ENCODE measurements at places on chromosomes 5 and 9.

GRCh38 chr5:74391410-74391809 is 249.1 kb downstream of the ENC1 start:
- DNase-seq, result no peak

DNA sequence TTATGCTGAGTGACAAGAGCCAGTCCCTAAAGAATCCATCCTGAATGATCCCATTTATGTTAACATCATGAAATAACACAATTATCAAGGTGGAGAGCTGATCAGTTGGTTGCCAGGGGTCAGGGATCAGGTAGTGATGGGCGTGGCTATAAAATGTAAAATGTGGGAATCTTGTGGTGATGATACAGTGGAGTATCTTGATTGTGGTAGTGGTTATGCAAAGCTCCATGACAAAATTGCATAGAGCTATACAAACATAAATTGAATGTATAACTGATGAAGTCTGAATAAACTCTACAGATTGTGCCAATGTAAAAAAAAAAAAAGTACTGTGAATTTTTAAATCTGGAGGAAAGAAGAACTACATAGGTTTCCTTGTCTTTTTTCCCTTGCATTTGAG is 104.6 kb upstream of the SPATA31C2 start:
- no peak for DNase-seq

DNA sequence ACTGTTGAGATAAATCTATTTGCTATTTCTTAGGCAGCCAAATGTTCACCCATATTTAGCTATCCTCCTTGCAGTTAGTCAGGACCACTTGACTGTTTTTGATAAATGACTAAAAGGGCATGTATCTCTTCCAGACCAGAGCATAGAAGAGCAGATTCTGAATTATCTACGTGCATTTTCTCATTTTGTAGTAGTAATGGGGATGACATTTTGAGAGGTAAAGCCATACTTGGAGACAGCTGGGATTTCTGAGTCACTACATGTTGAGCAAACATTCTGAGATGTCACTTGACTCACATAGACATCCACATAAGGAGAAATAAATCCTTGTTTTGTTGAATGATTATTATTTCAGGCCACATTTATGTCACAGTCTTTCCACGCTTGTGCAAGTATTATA is 297.6 kb downstream of the CDH10 start:
- no peak for DNase-seq

- no peak for DNase-seq
Measured at GRCh38 chr5:159310511-159310910, 19.8 kb downstream of the IL12B start.

DNA sequence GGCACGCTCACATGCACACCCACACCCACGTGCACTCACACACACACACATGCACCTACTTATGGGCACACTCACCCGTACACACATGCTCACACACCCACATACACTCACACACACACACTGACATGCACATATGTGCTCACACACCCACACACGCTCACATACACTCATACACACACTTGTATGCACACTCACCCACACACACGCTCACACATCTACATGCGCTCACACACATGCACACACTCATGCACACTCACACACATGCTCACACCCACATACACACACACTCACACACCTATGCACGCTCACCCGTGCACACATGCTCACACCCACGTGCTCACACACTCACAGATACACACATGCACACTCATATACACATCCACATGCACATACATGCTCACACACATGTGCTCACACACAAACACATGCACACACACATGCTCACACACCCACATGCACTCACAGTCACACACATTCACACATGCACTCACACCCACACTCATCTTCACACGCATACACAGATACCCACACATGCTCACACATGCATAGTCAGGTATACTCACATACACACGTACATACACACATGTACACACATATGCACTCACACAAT is 138.3 kb downstream of the OLFM1 start:
- no peak for DNase-seq

- no peak for DNase-seq
Measured at GRCh38 chr5:80125022-80125961, 90.1 kb downstream of the THBS4 start.

DNA sequence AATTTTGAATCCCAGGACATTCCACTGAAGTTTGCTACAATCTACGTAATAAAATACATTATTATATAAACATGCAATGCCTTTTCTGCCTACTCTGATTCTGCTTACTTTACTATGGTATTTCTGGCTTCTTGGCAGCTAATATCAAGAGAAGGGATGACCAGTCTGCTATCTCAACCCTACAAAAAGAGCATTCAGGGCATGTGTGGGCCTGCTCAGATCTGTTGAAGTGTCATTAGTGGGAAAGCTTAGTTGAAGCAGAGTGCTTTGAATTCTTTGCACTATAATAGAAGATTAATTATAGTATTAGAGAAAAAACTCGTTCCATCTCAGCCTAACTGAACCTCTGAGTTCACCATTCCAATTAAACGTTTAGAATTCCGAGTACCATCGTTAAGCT is 339.5 kb upstream of the ISL1 start:
- peak; percentile 68 for DNase-seq

DNA sequence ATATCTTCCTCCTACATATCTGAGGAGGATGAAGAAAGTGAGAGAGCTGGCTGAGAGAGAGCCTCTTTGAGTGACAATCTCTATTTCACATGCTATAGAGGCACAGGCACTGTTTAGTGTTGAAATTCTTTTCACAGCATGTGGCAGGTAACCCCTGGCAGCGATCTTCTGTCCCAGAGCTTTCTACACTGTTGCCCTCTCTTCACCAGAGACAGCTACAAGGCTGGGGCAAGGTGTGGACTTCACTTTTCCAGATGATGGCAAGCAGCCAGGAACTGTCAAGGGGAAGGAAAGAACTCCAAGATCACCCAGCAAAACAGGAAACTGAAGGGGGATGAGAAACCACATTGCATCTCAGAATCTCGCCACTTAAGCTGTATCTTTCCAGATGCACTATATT is 205.2 kb downstream of the CAAP1 start:
- DNase-seq, result no peak

- peak; percentile 59 for DNase-seq
Measured at GRCh38 chr9:31799953-31800609, 584.4 kb upstream of the ACO1 start.

GRCh38 chr5:7686794-7687193 is 164.1 kb downstream of the CFAP90 start:
- no peak for DNase-seq

- no peak for DNase-seq
Measured at GRCh38 chr9:100170085-100170484, 71.0 kb downstream of the INVS start.

DNA sequence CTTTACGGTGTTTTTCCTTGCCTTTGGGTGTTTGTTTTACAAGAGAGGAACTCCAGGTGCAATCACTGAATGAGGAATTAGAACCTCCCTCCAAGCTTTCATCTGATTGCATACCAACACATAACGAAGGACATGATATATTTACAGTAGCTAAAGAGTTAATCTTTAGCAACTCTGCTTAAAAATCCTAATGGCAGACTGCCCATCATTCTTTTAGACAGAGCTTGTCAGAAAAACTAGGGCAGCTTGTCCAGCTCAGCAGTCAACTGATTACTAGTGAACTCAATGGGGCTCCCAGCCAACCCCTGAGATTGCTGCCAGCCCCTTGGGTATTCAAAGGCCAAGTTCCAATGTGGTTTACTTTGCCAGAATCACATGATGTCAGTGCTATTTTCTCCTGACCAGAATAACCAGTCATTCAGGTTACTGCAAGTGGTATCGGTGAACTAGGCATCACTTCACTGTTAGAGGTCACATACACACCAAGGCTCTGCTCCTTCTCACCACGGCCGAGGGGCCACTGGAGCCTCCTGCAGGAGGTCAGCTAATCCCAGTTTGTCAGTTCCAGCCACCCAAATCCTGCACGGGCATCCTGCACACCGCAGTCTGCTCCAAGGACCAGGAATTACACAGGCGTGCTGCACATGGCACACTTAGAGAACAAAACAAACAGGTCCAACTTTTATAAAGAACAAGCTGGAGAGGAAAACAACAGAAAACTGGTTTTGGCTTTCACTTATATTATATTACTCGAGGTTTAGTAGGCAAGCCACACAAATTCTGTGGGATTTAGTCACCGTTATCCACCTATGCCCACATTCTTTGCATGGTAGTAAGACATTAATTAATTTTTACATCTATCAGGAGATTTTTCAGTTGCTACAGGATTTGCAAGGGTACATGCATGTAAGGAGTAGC is 62.5 kb downstream of the NFIB start:
- DNase-seq, result peak; percentile 85

DNA sequence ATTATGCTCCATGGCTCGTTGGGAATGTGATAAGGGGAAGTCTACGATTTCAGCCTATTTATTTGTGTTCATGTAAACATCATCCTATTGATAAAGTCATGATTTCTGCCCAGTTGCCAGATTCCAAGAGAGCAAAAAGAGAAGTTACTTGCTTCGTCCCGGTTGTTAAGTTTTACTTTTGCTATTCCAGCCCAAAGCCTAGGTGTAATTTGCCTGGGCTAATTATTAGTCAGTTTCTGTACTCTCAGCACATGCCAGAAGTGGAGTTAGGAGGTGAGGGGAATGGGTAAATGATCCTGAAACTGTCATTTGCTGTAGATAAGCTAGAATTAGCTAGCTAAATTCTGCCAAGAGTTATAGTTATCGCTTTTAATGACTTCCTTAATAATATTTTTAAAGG is 4.5 kb upstream of the ANKH start:
- no peak for DNase-seq
